Cerebellum (tissue), 4 donors: ENCODE measurements at places on chromosomes 2 and 18. TPM values are rescaled to one million over a fixed set of nuclear protein-coding genes. Genes with fewer than 3 reads are reported as not detected.

Gene PRSS56
- 0.18 TPM for total RNA-seq

Gene SLC11A1
- total RNA-seq, result 1.5 TPM

DNA sequence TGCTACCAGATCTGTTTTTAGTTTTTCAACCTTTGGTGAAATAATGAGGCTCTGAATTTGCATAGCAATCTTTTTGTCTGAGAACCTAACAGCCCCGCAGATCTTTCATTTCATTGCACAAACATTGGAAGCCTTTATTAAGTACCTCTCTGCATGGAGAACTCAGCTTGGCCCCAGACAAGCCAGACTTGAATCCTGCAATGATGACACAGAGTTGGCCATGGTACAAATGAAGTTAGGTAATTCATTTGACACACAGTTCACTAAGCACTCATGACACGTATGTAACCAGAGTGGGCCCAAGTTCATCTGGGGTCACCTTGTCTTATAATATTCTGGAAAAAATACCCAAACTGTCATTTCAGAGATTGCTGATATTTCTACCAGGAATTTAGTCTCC lies 439.1 kb upstream of the ID2 start:
- no peak for DNase-seq

GRCh38 chr18:64972545-64972944 lies 778.3 kb upstream of the CDH7 start:
- DNase-seq, result no peak

Gene RAB17
- 0.36 TPM for total RNA-seq

- no peak for DNase-seq
These were observed 795 bp downstream of the ANKRD39 start for GRCh38 chr2:96856776-96857666.

Gene ANKRD53
- 2.3 TPM for total RNA-seq

DNA sequence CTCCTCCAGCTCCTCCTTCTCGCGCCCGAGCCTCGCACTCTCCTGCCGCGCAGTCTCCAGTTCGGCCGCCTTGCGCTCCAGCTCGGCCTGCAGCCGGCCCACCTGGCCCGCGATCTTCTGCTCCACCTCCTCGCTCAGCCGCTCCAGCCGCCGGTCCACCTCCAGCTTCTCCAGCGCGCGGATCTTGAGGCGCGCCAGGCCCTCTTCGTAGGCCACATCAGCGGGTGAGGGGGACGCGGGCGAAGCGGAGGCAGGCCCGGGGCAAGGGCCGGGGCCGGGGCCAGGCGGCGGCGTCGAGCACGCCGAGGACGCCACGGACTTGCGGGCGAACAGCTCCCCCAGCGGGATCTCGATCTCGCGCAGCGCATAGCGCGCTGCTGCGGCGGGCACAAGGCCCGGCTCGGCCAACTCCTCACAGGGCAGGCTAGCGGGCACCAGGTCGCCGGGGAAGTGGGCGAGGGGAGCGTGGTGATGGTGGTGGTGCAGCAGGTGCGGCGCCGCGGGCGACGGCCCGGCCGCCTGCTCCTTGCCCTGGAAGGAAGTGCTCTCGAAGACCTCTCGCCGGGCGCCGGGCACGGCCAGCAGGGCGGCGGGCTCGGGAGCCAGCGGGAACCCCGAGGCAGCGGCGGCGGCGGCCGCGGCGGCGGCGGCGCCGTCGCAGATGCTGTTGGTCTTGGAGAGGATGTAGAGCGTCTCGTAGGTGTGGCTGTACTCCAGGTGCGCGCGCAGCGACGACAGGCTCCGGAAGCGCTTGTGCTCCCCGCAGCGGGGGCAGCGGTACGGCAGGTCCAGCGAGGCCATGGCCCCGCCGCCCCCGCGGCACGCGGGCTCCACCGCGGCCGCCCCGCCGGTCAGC lies 15.2 kb downstream of the FBXO41 start:
- DNase-seq, result peak; percentile 72

DNA sequence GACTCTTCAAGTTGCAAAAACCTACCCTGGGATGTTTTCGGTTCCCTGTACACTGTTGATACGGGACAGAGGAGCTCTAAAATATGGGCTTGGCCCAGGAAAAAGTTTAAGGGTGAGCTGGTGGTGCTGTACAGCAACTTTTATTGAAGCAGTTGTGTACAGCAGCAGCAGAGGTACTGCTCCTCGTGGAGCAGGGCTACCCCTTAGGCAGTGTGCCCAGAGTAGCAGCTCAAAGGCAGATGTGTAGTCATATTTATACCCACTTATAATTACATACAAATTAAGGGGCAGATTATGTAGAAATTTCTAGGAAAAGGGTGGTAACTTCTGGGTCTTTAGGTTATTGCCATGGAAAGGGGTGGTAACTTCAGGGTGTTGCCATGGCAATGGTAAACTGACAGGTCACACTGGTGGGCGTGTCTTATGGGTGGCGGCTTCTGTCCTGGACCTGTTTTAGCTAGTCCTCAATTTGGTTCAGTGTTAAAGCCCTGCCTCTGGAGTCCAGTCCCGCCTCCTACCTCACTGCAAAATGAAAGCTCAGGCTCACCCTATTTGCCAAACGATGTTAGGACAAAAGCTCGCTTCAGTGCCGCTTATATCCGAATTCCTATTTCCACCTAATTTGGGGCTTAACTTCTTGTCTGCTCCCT lies 203.2 kb downstream of the ETAA1 start:
- no peak for DNase-seq

GRCh38 chr18:7322817-7323485 lies 92.1 kb downstream of the LRRC30 start:
- DNase-seq, result no peak

GRCh38 chr2:64359892-64360657 lies 93.9 kb upstream of the LGALSL start:
- no peak for DNase-seq

GRCh38 chr2:174362949-174363348 lies 28.2 kb downstream of the SP9 start:
- DNase-seq, result no peak

Gene ITGA4
- total RNA-seq, result 9.1 TPM

DNA sequence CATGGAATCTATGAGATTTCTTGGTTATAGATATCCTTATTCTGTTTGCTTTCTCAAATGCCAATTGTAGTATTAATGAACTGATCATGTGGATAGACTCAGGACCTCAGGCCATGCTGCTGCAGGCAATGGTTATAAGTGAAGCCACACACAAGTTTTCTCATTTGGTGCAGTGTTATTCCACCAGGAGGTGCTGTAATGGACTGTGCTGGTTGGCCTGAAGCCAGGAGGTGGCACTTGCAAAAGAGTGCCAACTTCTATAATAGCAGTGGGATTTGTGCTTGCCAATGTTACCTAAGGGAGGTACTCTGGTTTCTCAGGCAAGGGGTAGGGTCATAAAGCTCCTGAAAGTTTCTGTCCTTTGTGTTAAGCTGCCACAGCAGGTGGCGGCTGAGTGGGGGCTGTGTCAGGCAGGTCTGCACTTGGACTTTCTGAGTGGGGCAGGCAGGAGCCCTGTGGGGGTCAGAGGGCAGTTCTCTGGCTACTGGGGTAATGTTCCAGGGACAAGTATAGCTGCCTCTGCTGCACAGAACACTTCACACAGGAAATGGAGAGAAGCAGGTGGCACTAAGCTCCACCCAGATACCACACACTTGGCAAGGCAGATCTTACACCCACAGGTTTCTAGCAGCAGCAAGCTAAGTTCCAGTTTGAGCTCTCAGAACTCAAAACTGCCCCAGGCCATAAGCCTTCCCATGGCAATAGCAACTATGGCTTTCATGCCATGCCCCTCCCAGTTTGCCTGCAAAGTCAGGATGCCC lies 352.6 kb upstream of the CWC22 start:
- no peak for DNase-seq

Gene SERPINB5
- not detected for total RNA-seq

GRCh38 chr2:126911111-126911796 lies 12.6 kb downstream of the TEX51 start:
- no peak for DNase-seq

DNA sequence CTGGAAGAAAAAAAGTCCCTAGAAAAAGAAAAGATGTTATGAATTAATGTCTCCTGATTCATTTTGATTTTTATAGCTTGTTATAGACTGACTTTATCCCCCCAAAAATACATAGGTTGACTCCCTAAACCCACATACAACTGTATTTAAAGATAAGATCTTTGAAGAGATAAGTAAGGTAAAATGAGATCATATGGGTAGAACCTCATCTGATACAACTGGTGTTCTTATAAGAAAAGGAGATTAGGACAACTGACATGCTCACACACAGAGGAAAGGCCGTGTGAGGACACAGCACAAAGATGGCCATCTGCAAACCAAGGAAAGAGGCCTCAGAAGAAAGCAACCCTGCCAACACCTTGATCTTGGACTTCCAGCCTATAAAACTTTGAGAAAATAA lies 117.5 kb downstream of the CD226 start:
- no peak for DNase-seq

DNA sequence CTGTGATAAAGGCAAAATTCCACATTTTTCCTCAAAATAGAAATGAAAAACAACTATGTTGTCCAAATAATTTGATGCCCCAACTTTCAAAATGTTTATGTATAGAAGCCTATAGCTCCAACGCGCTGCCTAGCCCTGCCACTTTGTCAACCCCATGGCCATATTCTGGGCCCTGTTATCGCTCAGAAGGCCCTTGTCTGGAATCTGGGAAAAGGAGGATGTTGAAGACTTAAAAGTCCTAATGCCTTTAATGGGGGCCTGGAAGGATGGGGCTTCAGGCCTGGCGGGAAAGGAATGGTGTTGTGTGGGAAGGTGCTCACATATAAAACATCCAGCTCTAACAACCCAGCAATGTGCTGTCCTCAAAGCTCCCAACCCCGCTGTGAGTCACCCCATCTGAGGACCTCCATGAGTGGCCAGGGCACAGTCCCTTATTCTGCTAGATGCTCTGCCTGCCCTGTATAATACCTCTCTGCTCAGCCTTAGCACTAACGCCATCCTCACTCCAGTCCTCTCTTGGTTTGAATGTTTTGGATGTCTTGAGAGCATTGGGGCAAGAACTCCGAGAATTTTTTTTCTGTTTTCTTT lies 86.0 kb downstream of the ACSL3 start:
- no peak for DNase-seq
